ENCODE measurements at places on chromosomes 12 and 14.

- peak; percentile 43 for DNase-seq
Measured at GRCh38 chr12:26631846-26632245, 201.1 kb downstream of the ITPR2 start.

- peak; percentile 85 for DNase-seq
Measured at GRCh38 chr14:76844223-76844622, 18.0 kb downstream of the LRRC74A start.

GRCh38 chr12:60834806-60835205 is 1239.0 kb downstream of the SLC16A7 start:
- DNase-seq, result no peak

- peak; percentile 81 for DNase-seq
Measured at GRCh38 chr14:26867171-26867757, 269.4 kb upstream of the NOVA1 start.

GRCh38 chr14:60561845-60562746 is 53.1 kb downstream of the SIX6 start:
- DNase-seq, result peak; percentile 91

DNA sequence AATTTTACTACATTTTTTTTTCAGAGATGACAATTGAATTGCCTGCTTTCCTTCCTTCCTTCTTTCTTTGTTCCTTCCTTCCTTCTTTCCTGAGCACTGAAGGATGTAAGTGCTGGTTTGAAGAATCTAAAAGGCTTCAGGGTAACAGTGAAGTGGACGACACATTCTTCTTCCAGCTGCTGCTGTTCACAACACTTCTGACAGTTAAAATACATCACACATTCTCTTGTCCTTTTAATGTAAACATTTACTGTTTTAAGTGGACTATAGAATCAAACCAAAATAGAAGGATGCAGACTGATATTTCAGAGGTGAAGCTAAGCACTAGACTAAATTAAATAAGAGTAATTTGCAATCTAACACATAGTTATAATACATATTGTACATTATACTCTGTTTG is 151.5 kb downstream of the MSRB3 start:
- no peak for DNase-seq

DNA sequence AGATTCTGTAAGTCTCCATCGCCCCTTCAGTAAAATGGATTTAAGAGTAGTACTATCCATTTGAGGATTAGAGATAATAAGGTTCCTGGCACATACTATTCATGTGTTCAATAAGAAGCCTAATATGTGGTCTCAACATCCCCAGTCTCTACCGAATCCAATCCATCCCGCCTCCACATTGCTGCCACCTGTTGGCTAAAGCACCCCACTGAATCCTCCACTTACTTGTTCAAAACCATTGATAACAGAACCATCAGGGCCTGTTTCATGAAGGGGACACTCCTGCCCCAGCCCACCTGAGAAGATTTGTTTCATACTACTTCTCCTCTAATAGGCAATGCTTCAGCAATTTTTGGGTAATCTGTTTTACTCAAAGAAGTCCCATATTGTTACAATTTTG is 147.5 kb downstream of the SLC2A13 start:
- DNase-seq, result peak; percentile 16

- peak; percentile 39 for DNase-seq
Measured at GRCh38 chr14:68177728-68178127, 358.1 kb downstream of the RAD51B start.

- DNase-seq, result no peak
Measured at GRCh38 chr12:93852173-93852591, 175.0 kb downstream of the CRADD start.

DNA sequence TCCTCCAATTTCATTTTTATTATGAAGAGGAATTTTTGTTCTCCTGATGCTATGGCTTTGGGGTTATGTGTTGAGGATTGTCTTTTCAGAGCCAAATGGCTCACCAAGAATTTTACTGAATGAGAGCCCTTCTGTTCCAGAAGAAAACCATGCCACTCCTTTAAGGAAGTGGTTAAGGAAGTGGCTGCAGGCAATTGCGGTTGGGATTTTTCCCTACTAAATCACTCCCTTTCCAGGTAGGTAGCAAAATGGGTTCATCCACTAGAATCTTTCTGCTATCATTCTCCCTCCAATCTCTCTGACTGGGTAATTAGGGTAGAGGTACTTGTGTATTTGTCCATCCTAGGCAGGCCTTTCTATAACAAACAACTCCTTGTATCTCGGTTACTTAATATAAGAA is 163.1 kb downstream of the TTC8 start:
- DNase-seq, result peak; percentile 14

- no peak for DNase-seq
Measured at GRCh38 chr12:10607885-10608458, 5.4 kb downstream of the MAGOHB start.

DNA sequence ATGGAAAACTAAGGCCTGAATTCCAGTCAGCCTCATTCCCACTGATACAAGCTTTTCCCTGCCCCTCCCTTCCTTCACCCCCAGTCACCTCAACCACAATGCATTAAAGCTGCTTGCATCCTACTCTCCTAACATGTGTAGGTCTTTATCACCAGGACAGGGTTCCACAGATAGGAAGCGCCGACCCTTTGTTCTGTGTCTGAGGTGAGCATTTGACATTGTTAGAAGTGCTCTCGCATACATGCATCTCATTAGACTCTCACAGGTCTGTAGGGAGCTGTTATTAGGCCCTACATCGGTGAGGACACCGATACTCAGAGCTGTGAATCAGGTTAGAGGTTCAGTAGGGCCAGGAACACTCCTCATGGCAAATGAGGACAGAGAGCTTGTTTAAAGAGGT is 13.2 kb upstream of the EDDM3A start:
- DNase-seq, result no peak

DNA sequence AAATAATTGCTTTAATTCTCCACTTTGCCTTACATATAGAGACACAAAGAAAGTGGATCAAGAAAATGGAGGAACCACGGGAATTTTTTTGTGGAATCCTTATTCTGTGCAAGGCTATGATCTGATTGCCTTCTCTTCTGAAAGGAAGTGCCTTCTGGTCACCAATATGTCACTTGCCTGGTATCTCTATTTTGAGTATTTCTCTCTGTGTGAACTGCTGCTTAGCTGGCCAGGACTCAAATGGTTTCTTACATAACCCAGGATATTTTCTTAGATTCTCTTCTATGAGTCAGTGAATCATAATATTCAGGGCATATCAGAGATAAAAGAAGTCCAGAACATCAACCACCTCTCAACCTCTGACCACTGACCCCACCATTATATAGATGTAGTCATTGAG is 156.1 kb downstream of the DIO2 start:
- no peak for DNase-seq

DNA sequence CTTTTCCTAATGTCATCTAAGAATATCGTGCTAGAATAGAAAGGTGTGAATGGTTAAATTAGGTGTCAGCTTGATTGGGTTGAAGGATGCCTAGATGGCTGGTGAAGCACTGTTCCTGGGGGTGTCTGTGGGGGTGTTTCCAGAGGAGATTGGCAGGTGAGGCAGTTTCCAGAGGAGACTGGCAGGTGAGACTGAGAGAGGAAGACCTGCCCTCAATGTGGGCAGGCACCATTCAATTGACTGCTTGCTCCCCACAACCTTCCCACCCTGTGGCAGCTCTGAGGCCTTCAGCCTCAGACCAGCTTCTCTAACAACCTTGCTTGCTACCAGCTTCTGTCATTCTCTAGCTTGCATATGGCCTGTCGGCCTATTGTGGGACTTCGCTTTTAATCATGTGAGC is 9.2 kb downstream of the RNASE9 start:
- no peak for DNase-seq

GRCh38 chr12:53299101-53299453 is 418 bp upstream of the MYG1 start:
- no peak for DNase-seq

- no peak for DNase-seq
Measured at GRCh38 chr12:32053881-32054624, 52.6 kb upstream of the BICD1 start.

DNA sequence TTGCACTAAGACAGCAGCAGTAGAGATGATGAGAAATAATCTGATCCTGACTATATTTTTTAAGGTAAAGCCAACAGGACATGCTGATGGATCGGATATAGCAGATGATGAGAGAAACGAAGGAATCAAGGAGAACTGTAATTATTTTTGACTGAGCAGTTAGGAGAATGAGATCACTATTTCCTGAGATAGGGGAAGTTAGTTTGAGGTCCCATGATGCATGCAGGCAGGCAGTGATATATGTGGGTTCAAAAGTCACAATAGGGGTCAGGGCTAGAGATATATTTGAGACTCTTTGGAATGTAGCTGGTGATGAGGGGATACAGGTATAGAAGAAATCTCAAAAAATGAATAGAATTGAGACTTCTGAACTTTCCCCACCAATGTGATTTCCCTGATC is 107.6 kb downstream of the GTF2A1 start:
- no peak for DNase-seq

GRCh38 chr12:117076410-117077372 is 22.5 kb downstream of the TESC start:
- DNase-seq, result peak; percentile 92

- DNase-seq, result peak; percentile 24
Measured at GRCh38 chr12:115261691-115262398, 577.9 kb upstream of the TBX3 start.

All from NCI-H69 (cell line).